ENCODE measurements at places on chromosomes 1 and 21.

DNA sequence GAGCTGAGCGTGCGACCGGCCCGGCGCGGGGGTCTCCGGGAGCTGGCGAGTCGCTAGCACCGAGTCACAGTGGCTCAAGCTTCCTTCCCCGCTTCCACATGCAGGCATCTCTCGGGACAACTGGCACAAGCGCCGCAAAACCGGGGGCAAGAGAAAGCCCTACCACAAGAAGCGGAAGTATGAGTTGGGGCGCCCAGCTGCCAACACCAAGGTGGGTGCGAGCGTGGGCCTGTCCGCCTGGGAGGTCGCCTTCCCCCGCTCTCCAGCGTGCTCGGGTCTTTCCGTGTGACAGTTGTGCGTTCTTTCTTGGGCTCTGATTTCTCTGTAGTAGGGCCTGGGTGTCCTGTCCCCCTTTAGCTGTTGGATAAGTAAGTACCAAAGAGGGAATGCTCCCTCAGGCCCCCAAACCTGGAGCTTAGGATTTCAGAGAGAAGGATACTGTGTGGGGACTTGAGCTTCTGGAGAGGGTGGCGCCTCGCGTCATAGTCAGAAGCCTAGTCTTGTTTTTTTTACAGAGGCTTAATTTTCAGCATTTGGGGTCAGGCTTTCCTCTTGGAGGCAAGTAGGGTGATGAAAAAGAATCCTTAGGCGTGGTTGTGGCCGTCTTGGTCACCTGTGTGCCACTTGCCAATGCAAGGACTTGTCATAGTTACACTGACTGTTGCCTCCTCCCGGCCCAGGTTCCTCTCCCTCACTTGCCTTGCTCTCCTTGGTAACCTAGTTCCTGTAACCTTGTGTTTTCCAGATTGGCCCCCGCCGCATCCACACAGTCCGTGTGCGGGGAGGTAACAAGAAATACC is 790 bp downstream of the RPS8 start:
- no peak for DNase-seq

DNA sequence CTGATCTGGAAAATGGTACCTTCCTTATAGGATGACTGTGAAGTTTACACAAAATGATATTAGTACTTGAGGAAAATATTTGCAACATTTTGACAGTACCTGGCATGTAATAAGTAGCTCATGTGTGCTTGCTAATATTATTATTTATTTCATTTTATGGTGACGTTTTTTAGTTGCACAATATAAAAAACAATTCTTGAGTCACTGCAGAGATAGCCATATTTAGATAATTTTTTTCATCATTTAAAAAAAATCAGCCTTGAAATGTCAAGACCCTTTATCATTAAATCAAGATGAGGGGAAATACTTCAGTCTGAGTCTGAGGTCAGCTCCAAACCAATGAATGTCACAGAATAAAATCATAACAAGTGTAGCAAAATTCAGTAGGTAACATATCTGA is 196.8 kb upstream of the RUNX1 start:
- no peak for DNase-seq

DNA sequence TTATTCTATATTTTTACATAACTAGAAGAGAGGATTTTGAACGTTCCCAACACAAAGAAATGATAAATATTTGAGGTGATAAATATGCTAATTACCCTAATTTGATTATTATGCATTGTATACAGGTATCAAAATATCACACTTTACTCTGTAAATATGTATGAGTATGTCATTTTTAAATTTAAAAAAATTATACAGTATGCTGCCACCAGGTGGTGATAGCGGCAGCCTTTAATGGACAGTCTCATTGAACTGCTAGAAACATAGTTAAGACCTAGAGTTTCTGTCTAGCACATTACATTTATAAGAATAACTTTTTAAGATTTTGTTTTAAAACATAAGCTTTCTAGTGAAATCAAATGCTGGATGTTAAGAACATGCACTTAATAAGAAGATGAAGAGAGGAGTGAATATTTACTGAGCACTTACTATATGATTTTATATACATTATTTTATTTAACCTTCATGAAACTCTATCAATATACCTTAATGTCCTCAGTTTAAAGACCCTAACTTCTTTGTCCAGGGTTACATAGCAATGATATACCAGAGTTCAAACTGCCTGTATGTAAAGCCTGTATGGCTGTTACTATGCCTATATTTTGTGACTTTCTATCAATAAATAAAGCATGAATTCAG is 207.1 kb downstream of the NUF2 start:
- DNase-seq: no peak

GRCh38 chr1:967466-968343 is 1.4 kb downstream of the PLEKHN1 start:
- no peak for DNase-seq

- no peak for DNase-seq
Observed at GRCh38 chr1:19336543-19336942, 24.4 kb downstream of the SLC66A1 start.

- DNase-seq: peak; percentile 57
Observed at GRCh38 chr1:182143154-182143657, 81.7 kb upstream of the ZNF648 start.

DNA sequence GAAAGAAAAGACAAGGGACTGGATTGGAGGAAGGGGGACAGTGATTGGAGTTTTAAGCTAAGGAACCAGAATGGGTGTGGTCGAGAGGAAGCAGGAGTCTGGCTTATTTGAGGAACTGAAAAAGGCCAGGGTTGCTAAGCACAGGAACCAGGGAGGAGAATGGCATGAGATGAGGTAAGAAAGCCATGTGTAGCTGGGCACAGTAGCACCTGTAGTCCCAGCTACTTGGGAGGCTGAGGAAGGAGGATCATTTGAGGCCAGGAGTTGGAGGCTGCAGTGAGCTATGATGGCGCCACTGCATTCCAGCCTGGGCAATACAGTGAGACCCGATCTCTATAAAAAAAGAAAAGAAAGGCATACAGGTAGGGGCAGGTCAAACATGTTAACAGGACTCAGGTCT is 8.1 kb upstream of the KHDRBS1 start:
- no peak for DNase-seq

- no peak for DNase-seq
Observed at GRCh38 chr1:243943671-243944428, 93.8 kb upstream of the AKT3 start.

GRCh38 chr1:201019321-201019977 is 4.1 kb downstream of the KIF21B start:
- DNase-seq: peak; percentile 82

DNA sequence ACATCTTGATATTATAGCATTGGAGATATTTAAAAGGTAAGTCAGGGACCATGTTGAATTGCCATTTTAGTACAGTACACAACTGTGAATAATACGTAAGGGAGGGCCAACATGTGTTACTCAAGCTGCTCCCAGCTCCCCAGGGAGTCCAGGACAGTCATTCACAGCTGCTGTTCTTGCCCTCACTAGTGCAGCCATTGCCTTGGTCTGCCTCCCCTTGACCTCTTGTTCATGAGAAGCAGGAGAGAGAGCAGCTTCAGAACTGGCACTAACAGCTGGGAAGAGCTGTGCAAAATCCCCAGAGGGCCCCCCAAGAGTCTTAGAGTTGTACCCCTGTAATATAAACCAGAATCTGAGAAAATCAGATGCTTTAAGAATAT is 16.4 kb downstream of the TCEANC2 start:
- DNase-seq: no peak

GRCh38 chr1:171420810-171421209 is 64.5 kb upstream of the PRRC2C start:
- DNase-seq: no peak

- no peak for DNase-seq
Observed at GRCh38 chr1:6648556-6648955, 23.9 kb downstream of the THAP3 start.

DNA sequence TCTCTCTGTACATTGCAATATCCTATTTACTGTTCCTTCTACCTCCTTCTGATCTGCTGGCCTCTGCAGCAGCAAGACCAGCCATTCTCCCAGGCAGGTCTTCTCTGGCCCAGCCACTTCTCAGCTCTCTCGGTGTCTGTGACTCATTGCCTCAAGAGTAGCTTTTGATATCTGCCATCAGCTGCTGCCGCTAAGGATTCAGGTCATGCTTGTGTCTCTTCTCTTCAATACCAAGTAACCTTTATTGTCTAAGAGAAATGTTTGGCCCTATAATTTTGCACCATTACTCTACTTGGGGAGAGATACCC is 101.8 kb downstream of the TMEM53 start:
- no peak for DNase-seq

DNA sequence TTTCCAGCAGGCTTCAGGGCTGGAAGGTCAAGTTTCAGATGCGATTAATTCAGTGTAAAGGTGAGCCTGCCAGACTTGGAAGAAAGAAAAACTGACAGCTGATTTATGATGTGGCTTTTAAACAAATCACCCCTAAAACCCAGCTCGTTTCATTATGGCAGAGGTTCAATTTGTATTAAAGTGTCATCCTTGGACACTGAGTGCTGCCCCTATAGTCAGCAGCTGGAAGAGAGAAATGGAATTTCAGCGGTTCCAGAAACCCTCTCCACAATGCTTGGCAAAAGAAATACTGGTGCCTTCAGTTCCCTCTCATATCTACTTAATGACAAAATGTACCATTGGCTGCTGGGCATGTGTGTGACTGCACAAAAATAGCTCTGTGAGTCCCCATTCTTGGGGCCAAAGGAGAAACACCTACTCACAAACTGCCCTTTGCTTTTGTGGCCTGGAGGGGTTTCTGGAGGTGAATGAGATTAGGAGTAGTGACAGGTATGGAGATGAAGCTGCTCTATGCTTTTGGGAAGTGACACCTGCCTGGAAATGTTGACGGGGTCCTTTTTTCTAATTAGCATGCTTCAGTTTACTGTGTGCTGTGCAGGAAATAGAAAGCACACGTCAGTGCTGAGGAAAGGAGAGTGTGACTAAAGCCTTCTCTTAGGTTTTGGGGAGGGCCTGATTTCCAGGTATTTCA is 95.1 kb upstream of the TSPAN2 start:
- no peak for DNase-seq

- DNase-seq: no peak
Observed at GRCh38 chr21:20789729-20790500, 208.3 kb upstream of the NCAM2 start.

- DNase-seq: no peak
Observed at GRCh38 chr1:66999640-67000400, 54.1 kb downstream of the SLC35D1 start.

DNA sequence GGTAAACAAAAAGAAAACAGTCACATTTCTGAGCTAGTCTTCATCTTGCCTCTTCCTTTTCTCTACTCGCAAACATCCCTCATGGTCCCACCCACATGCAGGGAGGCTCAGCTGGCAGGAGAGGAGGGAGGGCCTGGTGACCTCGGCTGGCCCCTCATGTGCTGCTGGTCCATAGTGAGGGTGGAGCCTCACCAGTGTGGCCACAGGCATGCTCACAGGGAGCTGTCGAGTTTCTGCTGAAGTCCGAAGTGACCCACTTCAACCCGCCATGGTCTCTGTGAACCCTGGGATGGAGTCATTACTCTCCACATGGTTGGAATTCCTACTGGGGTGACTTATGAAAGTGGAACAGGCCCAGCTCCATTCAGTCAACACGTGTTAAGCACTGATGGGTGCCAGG is 253.4 kb downstream of the RHOU start:
- DNase-seq: no peak

DNA sequence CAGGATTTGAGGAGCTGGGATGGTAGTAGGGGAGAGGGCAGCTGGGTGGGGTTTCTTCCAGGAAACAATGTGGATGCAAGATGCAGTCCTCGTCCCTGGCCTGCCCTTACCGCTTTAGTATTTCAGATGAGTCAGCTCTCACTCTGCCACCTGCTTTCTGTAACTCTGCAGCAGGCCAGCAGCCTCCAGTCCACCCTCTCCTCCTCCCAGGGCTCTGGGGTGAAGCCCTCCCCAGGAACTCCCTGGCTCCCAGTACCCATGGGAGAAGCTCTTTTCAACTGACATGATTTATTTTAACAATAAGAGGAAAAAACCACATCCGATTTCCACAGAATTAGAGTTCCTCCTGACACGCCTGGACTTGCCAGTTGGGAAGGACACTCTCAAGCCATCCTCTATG is 39.0 kb upstream of the IL20 start:
- no peak for DNase-seq

DNA sequence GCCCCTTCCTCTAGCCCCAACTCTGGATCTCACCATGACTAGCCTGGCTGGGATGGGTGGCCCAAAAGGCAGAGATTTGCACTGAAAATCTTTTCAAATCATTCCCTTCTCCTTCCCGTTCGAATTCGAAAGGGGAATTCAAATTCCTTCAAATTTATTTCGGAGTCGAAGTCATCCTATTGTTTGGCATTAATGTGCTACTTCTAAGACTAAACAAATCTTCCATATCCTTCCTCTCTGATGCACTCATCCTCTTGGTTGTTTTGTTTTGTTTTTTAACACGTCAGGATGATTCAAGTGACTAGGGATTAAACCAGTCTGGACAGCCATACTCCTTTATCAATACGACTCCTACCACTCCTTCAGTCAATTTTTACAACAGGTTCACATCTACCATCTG is 95.5 kb upstream of the SGIP1 start:
- DNase-seq: no peak

DNA sequence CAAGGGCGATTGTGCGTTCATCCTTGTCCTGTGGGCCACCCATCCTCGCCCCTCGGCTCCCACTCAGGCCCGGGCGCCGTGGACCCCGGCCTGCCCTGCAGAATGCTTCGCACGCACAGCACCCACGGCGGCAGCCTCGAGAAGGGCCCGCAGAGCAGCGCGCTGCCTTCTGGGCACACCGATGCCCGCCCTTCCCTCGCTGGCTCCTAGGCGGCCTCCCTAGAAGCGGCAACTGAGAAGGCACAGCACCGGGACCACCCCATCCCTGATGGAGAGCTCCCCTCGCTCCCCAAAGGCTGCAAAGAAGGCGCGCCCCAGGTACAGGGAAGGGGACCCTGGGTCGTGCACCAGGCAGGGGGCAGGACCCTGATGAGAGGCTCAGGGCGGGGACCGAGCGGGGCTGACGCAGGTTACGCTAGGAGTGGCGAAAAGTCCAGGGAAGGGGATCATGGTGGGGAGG is 971 bp downstream of the CAPZB start:
- DNase-seq: no peak

DNA sequence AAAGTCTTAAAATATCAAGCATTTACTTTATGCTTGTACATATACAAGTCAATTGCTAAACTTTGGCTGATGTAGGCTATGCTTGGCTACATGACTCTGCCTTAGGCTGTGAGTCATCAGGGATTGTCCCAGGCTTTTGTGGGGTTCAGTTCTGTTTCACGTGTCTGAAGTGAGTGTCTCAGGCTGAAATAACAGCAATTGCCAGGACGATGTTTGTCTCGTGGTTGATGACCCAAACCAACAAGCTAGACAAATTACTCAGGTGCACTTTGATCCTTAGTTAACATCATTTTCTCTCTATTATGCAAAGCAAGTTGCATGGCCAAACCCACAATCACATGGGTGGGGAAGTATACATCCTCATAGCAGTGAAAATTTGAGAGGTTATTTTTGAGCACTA is 410.1 kb downstream of the BRINP3 start:
- no peak for DNase-seq

GRCh38 chr1:243549108-243549507 is 293.3 kb downstream of the SDCCAG8 start:
- DNase-seq: no peak

- peak; percentile 29 for DNase-seq
Observed at GRCh38 chr1:117719004-117719403, 113.2 kb downstream of the TENT5C start.

GRCh38 chr21:16502897-16503296 is 773.1 kb downstream of the USP25 start:
- no peak for DNase-seq

- DNase-seq: no peak
Observed at GRCh38 chr1:18803151-18803791, 56.2 kb downstream of the TAS1R2 start.
